ENCODE measurements at places on chromosomes 16 and 17.

- DNase-seq = no peak
Observed at GRCh38 chr16:57235128-57236021, 9.7 kb upstream of the ARL2BP start.

DNA sequence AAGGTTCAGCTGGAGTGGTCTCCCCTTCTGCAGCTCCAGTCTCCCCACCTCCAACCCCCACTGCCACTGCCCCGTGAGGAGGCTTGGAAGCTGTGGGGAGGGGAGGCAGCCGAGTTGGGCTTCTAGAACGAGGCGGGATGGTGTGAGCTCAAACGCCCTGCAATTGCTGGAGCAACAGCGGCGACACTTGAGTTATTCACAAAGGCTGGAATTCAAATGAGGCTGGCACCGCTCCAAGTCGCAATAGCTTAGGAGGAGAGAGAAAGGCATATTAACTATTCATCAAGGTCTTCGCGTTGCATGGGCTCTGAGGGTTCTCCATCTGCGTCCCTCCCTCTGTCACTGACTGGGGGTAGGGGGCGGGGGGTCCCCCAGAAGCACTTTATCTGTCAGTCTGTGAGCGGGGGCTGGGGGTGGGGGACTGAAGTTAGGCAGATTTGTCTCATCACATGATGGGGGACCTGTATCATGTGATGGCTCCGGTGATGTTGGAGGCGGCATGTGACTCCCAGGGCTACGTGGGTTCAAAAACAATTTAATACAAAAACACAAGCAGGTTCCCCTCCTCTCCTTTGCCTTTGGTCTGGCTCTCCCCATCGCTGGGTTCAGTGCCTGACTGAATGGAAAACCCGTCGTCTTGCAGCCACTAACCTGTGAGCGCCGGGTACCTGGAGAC lies 70.5 kb downstream of the RBBP6 start:
- DNase-seq = peak; percentile 52

GRCh38 chr17:9203771-9204425 lies 182.6 kb downstream of the NTN1 start:
- no peak for DNase-seq

DNA sequence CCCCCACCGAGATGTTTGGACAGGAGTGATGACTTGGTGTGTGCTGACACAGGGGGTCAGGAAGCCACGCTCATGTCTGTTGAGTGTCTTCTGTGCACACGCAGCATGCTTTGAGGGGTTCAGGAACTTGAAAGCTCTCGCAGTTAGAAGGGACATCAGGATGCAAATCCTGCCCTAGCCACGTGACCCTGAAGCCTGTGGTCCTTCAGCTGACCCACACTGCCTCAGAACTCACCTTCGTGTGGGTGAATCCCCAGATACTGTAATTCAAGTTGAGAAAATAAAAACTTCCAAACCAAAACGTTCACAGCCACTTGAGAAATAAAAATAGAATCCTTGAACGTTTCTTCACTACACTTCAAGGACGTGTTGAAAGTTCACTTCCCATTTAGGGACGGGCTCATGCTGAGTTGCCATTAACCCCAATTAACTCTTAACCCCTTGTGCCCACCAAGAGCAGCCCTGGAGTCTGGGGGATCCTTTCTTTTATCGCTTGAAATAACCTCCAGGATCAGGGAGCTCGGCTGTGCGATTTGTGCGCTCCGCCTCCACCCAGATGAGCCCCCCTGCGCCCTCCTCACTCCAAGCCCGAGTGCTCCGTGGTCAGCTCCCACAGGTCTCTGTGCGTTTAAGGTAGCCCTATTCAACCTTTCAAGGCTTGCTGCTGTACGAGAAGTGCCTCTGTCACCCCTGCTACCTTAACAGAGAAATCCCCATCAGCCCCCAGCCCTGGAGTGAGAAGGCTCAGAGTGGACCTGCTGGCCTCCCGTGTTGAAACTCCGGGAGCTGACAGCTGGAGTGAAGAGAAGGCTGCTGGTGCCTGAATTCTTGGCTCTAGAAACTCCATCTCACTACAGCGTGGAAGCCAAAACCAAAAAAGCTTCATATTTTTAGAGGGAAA lies 36.2 kb upstream of the NAT9 start:
- DNase-seq = no peak

GRCh38 chr17:67675481-67675880 lies 42.3 kb upstream of the NOL11 start:
- no peak for DNase-seq
